CD4-positive, alpha-beta T cell treated with Interleukin-2 at 100 ng/mL for 4 hours (primary cell): ENCODE measurements at places on chromosomes 4 and X.
A peak's percentile ranks its signal among the peaks of the same experiment; 100 is the strongest.

DNA sequence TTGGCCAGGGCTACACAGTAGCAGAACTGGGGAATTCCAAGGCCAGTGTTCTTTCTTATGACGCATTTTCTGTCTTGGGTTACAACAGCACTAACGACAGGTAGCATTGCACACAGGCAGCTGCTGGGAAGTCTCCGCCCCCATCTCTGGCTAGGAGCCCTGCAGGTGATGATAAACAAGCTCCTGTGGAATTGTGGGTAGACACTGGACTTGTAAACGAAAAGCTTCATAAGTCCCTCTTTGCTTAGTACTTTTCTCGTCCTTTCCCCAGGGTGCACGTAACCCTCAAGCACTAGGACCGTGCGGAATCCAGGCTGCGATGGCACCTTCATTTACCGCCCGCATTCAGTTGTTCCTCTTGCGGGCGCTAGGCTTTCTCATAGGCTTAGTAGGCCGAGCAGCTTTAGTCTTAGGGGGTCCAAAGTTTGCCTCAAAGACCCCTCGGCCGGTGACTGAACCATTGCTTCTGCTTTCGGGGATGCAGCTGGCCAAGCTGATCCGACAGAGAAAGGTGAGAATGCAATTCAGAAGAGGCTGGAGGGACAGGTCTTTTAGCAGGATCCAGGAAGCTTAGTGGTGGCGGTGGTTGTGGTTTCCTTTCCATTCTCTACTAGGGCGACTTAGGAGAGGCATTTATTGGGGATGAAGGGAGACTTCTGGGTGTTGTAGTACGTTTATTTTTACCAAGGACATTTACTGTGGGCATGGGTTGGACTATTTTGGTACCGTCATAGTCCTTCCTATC is at the start of gene FAAH2:
Gene FAAH2 (plus strand): TSS at position 200 of the 745 bp plus-strand sequence. CDS start 120 bp downstream, at position 320.
- peak; percentile 79 for DNase-seq

DNA sequence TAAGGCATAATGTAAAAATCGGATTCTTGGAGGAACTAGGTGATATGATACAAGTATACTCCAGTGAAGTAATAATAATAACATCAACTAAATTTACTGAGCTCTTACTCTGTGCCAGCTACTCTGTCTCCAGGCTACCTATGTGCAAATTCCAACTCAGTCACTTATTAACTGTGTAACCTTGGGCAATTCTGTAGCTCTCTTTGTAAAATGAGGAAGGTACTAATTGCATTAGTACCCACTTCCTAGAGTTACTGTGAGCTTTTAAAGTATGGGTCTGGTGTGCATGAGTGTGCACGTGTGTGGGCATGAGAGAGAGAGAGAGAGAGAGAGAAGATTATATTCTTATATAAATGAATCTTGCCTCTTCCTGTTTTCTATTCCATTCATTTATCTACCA is 169.9 kb downstream of the KCNIP4 start:
- DNase-seq = no peak

GRCh38 chrX:46649421-46650260 is 76.1 kb downstream of the CHST7 start:
- no peak for DNase-seq

DNA sequence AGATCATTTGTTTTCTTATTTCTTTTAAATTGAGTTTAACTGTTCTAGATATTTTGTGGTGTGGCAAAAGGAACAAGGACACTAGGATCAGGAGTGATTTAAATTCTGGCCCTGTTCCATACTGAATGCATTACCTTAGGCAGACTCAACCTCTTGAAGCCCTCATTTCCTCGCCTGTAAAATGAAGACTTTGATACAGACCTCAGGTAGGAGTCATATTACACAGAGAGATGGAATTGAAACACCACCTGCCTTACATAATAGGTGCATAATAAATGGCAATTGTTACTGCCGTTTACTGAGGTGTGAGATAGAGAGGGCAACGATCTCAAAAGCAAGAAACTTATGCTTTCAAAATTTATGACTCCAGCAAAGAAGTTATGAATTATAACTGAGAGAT is 28.2 kb upstream of the RASSF6 start:
- no peak for DNase-seq
